Activated naive CD8-positive, alpha-beta T cell treated with anti-CD3 and anti-CD28 coated beads, Interleukin-2, amount 10 ng/mL, durations not matched to agents 7 days and 5 days (primary cell): ENCODE measurements at places on chromosomes 11 and 22.

GRCh38 chr11:13011466-13012055, 2.4 kb downstream of the RASSF10 start:
- DNase-seq = no peak

- DNase-seq = no peak
These were observed 1.4 kb downstream of the KDM2A start for GRCh38 chr11:67120456-67120855.

DNA sequence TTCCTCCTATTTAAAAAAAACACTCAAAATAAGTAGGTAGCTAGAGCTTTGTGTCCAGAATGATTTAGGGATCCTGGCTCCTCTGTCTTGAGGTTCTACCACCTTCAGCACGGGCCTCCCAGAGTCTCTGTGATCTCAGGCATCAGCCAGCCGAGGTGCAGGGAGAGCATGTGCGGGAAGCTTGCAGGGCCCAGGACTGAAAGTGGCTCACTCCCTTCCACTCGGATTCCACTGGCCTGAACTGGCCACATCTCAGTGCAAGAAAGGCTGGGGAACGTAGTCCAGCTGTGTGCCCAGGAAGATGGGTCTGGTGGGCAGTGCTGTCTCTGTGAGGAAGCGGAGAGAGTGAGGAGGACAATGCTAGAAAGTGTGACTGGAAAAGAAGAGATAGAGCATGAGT, 68.3 kb upstream of the MYOD1 start:
- DNase-seq = no peak

GRCh38 chr11:94948070-94948617, 25.2 kb downstream of the CWC15 start:
- DNase-seq = no peak

GRCh38 chr11:12448131-12448939, 71.0 kb downstream of the PARVA start:
- DNase-seq = no peak

- no peak for DNase-seq
These were observed 8.0 kb downstream of the PHLDA2 start for GRCh38 chr11:2921261-2921660.

GRCh38 chr11:130760515-130761125, 155.7 kb downstream of the SNX19 start:
- no peak for DNase-seq

- no peak for DNase-seq
These were observed 24.1 kb upstream of the CDC42EP2 start for GRCh38 chr11:65290448-65291165.

DNA sequence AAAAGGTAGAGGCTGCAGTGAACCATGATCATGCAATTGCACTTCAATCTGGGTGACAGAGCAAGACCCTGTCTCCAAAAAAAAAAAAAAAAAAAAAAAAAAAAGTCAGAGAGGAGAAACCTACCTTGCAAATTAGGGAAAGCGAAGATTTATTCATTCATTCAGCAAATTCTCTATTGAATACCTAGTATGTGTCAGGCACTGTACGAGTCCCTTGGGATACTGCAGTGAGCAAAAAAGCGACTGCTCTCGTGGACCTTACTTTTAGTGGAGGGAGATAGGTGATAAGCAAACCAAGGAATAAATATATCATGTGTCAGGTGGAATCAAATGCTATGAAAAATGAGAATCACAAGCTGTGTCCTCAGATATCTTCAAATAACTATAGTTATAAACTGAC, 101.3 kb downstream of the STIM1 start:
- no peak for DNase-seq

GRCh38 chr22:29148036-29148435, 57.7 kb upstream of the EMID1 start:
- DNase-seq = peak; percentile 5

- peak; percentile 93 for DNase-seq
These were observed 11.0 kb downstream of the CRELD2 start for GRCh38 chr22:49929211-49929979.
